ENCODE measurements at places on chromosomes 12 and 14.

DNA sequence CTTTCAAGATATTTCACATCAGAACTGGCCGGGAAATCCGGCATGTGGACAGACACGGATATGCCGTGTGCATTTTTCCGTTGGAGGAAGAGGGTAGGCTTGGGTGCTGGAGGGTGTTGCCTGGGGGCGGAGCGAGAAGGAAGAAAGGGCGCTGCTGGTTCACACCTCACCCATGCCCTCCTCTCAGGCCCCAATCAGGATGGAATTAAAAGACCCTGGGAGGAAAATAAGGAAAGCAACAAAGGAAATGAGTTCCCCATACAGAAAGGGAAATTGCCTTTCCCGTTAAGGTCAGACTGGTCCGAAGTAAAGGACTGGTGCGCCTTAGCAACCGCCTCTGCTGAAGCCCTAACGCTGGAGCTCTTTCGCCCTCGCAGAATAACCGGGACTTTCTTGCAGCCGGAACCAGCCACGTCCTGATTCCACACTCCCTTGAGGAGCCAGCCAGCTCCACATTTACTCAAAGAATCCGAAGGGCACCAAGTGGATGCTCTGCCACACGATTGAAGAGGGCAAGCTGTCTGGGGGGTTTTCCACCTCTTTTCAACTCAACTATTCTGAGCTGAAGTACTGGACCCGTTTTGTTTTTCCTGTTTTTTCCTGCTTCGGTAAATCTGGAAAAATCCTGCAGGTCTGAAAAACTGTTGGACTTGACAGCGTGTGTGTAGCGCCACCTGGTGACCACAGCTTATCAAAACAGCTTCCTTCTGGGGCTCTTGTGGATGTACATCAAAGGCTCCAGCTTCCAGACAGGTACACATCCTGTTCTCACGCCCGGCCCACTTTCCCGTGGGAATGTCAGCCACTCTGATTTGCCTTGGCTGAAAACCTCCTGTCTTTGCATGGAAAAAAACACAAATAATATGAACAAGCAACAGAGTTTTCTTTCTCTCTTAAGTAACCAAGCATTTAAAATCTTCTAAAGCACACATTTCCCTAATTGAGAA, 37.6 kb upstream of the BCL2L14 start:
- DNase-seq, result peak; percentile 83

- DNase-seq, result no peak
These were observed 228.3 kb downstream of the CEP128 start for GRCh38 chr14:80713076-80713850.

GRCh38 chr12:2013527-2014223, 9.4 kb upstream of the DCP1B start:
- no peak for DNase-seq

DNA sequence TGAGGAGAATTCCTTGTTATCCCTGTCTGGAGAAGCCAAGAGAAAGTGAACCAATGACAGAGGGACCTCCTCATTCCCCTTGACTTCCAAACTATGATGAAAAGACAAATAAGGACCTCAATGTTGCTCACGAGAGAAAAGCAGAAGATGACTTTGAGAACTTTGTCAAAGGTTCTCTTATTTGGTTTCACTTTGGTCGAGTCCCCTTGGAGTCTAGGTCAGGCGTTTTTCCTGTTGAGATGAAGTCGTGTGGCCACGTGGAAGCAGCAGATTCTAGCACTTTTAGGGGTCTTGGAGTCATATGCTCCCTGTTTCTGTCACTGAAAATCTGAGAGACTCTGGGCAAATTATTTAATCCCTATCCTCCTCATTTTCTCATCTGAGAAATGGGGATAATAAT, 33.8 kb upstream of the COL2A1 start:
- no peak for DNase-seq

- no peak for DNase-seq
These were observed 1.7 kb downstream of the POLE start for GRCh38 chr12:132685400-132685799.

GRCh38 chr14:54435500-54435981, 5.6 kb downstream of the CNIH1 start:
- DNase-seq, result no peak

DNA sequence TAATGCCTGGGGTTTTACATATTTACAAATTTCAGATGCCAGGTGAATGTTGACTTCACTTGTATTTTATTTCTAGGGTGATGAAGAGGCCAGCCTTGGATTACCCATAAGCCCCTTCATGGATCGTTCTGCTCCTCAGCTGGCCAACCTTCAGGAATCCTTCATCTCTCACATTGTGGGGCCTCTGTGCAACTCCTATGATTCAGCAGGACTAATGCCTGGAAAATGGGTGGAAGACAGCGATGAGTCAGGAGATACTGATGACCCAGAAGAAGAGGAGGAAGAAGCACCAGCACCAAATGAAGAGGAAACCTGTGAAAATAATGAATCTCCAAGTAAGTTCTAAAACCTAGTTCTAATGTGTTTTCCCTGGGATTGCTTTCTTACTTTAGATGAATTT, 41.3 kb upstream of the SLCO1C1 start:
- DNase-seq, result no peak

DNA sequence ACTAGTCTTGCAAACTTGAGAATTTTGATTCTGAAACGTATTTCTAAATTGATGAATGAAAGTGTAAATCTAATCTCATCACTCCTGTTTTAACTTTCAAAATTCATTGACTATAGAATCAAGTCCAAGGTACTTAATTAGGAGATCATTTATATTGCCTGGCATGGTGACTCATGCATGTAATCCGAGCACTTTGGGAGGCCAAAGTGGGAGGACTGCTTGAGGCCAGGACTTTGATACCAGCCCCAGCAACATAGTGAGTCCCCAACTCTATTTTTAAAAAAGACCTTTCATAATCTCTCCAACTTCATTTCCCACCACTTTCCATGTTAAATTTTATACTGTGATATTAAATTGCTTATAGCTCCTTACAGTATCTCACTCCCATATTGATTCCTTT, 3.0 kb upstream of the MIPOL1 start:
- DNase-seq, result no peak

DNA sequence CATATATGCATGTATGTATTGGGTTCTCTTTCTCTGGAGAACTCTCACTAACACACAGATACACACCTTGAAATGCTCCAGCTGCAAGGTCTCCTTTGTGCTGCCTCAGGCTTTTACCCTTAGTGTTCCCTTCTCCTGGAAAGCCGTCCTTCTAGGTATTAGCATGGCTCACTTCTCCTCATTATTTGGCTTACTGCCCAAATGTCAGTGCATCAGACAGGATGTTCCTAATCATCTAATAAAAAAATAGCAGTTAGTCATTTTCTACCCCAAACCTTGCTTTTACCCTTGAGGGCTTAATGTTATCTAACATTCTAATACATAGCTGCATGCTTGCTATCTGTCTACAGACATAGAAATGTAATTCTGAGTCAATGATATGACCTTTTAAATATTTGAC, 109.0 kb upstream of the SLC16A7 start:
- no peak for DNase-seq

DNA sequence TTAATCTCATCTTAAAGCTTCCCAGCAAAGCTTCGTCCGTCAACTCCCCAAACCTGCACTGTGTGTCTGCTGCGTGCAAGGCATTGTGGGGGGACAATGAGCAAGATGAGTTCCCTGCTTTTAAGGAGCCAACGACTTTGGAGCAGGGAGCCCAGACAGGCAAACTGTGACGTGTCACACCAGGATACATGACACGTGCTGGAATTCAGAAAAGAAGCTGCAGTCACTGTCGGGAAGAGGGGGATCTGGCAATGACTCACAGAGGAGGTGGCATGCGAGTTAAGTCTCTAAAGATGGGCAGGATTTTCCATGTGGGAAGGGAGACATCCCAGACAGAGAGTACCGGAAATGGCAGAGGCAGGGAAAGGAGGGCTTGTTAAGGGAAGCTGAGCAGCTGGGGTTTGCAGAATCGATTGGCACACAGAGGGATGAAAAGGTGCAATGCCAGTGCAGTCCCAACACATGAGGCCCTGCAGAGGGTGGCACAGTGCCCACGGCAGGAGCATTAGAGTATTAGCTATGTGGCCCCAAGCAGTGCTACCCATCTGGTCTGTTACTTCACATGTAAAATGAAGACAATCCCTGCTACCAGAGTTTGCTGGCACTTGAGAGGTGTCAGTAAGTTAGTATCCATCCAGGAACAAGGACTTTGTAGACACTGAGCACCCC, 52.9 kb downstream of the SETD3 start:
- DNase-seq, result no peak

GRCh38 chr12:116346222-116346621, 68.7 kb upstream of the MED13L start:
- DNase-seq, result no peak

GRCh38 chr14:33810308-33810707, 140.6 kb downstream of the EGLN3 start:
- no peak for DNase-seq

DNA sequence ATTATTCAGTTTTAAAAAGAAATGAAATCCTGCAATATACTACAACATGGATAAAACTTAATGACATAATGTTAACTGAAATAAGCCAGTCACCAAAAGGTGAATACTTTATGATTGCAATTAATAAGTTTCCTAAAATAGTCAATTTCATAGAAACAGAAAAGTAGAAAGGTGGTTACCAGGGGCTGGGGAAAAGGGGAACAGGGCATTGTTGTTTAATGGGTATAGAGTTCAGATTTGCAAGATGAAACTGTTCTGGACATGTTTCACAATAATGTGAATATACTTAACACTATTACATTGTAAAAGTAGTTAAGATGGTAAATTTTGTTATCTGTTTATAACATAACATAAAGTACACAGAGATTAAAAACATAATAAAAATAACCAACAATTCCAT, 550.9 kb downstream of the CCER1 start:
- no peak for DNase-seq

DNA sequence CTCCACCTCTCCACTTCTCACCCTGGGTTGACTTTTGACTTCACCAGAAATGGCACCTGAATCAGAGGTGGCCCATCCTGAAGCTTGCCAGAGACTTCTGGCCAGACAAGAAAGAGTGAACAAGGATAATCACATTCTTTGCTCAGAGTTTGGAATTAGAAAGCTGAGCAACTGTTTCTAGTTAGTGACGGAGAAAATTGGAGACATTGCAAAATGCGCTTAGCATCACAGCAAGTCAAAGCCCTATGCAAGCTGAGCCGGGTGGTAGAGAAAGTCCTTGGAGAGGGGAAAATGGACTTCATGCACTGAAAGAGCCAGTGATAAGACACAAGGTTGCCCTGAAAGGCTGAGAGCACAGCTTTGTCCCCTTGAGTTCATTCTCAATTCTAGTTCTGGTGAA, 161.8 kb downstream of the PAH start:
- no peak for DNase-seq

- peak; percentile 92 for DNase-seq
These were observed at the start of gene GIT2 for GRCh38 chr12:109995686-109996482. TSS of gene GIT2 (minus strand) at chr12:109996368. CDS start at chr12:109996224, 144 bp downstream.

- no peak for DNase-seq
These were observed 354.3 kb downstream of the CEP128 start for GRCh38 chr14:80587096-80587724.

GRCh38 chr14:54301359-54301758, 95.4 kb upstream of the CDKN3 start:
- no peak for DNase-seq

GRCh38 chr14:64340560-64341196, 46.5 kb upstream of the ESR2 start:
- DNase-seq, result no peak

GRCh38 chr12:85260447-85260846, 19.6 kb upstream of the ALX1 start:
- no peak for DNase-seq

DNA sequence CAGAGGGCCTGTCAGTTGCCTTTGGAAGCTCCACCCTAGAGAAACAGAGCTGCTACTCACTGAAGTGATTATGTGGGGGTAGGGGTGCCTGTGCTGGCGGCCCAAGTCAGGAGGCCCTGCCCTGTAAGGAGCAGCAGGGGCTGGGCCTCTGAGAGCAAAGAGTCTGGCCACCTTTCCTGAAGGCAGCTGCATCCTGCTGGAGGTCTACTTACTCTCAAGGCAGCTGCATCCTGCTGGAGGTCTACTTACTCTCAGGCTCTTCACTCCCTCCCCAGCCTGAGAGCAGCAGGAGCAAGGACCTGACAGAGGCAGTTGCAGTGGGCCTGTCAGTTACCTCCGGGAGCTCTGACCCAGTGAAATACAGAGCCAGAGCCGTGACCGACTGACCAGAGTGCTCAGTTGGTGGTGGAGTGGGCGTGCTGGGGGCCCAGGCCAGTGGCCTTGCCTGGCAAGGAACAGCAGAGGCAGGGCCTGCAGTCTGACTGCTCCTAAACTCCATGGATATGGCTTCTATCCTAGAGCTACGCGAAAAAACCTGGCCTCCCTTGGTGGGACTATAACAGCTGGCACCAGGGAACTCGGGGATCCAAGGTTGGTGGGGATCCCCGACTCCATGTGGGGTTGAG, 32.3 kb downstream of the RAD51B start:
- DNase-seq, result no peak

DNA sequence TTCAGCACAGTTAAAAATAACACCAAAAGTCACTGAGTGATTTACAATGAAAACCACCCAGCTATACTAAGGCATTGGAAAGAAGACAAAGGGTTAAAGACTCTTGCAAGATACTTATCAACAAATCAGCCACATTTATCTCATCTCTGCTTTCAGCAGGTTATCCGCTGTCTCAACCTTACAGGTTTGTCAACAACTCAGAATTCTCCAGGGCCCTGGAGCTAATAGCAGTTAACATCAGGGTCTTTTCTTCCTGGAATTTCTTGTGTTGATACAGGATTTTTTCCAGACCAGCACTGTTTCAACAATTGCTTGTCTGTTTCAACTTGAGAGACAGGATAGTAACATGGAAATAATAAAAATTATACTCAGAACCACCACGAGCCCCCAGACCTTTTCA, 3.5 kb downstream of the PKP2 start:
- DNase-seq, result no peak

- no peak for DNase-seq
These were observed 3.9 kb upstream of the TM7SF3 start for GRCh38 chr12:27018037-27018436.

Measured in left hindlimb (tissue), 1 donor.